Cardiac septum (tissue), 1 donor: ENCODE measurements at places on chromosomes 2 and 18. TPM values are rescaled to one million over a fixed set of nuclear protein-coding genes. Genes with fewer than 3 reads are reported as not detected.
A peak's percentile ranks its signal among the peaks of the same experiment; 100 is the strongest.

The TRIM43 gene
- not detected for total RNA-seq

The CIB4 gene
- not detected for total RNA-seq

DNA sequence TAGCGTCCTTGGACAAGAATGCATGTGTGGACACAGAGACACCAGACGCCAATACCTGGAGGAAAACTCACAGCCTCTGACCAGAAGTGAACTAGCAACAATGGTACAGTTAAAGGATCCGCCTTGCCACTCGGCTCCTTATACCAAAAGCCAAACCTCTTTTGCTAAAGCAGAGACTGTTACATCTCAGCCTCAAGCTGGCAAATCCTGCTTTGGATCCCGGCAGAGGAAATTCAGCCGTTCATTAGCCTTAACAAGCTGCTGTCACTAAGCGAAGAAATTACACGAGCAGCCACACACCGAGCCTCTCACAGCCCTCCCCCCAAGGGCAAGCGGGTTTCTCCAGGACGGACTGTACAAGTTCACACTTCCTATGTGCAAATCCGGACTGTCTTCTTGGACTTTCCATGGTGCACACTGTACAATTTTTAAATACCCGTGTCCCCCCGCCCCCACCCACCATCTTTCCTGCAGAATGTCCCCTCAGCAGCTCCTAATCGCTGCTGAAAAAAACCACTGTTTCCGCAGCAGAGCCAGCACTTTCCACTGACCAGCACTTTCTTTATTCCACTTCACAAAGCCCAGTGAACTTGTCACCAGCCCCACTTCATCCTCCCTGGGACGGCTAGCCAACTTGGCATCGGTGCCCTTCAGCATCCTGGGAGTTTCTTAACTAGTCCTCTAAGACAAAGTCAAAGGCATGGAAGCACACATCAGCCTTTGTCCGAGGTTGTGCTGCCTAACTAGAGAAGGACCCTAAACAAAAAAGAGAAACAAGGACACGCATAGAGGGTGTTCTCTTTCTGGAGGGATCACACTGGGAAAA is 1.5 kb downstream of the KLF7 start:
- DNase-seq: peak; percentile 89

DNA sequence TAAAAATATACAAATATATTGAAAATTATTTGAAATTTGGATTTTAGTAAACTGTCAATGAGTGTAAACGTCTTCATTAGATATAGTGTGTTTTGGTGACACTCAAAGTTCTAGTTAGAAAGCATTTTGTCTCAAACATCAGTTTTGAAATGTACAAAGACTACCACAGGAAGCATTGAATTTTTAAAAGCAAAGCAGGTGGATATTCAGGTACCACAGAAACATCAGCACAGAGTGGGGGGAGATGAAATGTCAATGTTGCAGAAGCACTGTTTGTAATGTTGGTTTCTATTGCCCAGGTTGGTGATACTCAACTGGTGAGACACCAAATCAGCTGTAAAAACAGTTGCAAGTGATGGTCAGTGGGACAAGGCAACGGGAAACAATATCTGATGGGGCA is 136.5 kb upstream of the ITGA4 start:
- DNase-seq: no peak

DNA sequence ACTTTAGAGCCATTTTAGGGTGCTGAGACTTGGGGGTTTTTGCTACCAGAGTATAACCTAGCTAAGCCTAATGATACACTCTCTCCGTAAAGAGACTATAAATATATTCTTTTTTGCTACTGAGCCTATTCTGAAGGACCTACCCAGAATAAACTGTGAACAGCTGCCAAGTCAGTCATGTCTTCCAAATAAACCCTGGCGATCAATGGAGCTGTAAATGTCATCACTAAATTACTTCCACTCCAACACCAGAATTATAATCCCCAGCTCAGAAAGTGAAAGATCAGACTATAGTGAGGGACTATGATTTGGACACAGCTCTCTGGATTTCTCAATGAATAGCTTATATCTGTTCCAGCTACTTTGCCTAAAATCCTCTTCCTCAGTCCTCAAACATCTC is 178.9 kb downstream of the METTL4 start:
- no peak for DNase-seq

DNA sequence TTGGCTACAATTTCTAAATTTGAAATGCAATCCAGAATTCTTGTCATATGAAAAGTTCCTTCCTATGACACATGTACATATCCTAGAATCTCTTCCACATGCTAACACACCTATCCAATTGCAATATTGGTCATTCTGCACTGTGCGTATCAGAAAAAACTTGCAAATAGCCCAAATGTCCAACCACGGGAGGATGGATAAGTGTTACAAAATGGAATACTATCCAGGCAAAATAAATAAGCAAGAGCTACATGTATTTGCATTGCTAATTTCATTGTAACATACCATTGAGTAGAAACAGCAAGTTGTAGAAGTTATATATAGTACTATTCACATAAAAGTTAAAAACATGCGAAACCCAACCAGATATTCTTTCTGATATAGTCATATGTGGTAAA is 15.6 kb upstream of the RHOB start:
- DNase-seq: no peak

The MCEE gene
- 26.3 TPM for total RNA-seq

- DNase-seq: no peak
Observed at GRCh38 chr18:45373286-45373880, 241.9 kb upstream of the SLC14A2 start.

GRCh38 chr18:35811896-35812295 is 160.6 kb upstream of the RMP24 start:
- DNase-seq: no peak
